ENCODE measurements at places on chromosomes 1 and 21. TPM values are rescaled to one million over a fixed set of nuclear protein-coding genes. Genes with fewer than 3 reads are reported as not detected.

NMNAT1 gene
- polyA plus RNA-seq, result 10.9 TPM

ADORA1 gene
- 5.3 TPM for polyA plus RNA-seq

C1orf141 gene
- not detected for polyA plus RNA-seq

ZNF436 gene
- polyA plus RNA-seq, result 38.0 TPM

SPRR2E gene
- polyA plus RNA-seq, result not detected

BRDT gene
- not detected for polyA plus RNA-seq

LINGO4 gene
- polyA plus RNA-seq, result 0.47 TPM

GRCh38 chr1:116008656-116009390 is 32.5 kb downstream of the SLC22A15 start:
- no peak for DNase-seq

DNA sequence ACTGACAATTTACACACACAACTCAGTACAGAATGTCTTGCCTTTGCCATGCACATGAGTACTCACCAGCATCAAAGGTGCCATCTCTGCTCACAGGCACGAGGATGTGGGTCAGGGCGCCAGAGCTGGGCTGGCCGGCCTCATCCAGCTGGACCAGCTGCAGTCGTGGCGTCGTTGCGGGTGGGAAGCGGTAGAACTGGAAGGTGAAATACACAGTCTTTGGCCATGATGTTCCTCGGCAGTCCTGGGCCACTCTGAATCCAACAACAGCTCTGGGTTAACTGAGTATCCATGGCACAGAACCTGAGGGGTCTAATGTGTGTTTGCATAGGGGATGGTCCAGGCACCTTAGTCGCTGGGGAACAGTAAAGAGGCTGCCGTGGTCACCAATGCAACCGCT is 87.7 kb downstream of the NPHP4 start:
- DNase-seq, result no peak

GRCh38 chr1:152185544-152186391 is 26.7 kb upstream of the RPTN start:
- no peak for DNase-seq

GRCh38 chr1:161127649-161128048 is 4.8 kb downstream of the DEDD start:
- DNase-seq, result no peak

GRCh38 chr21:44708866-44709425 is 2.4 kb downstream of the TSPEAR start:
- DNase-seq, result no peak

DNA sequence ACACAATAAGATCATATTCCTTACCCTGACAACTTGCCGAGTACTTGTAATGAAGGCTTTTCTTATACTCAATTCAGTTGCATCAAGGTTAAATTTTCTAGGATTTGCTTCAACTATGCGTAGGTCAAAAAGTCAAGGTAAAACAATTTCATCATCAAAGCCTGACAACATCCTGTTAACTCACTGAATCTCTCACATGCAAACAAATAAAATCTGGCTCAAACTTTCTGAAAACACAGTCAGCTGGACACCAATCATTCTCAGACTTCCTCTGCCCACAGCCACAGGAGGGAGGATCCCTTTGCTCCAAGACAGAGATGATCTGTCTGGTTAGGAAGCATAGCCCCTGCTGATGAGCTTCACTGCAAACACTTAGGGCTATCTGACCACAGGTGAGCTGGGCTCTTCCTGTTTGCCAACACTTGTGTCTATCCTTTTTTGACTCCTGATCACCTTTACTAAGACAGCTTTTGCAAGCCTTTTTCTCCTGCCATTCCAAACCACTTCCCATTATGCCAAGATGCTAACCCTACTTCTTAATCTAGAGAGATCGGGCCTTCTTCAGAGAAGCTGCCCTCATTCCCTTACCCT is 20.0 kb downstream of the STX6 start:
- DNase-seq, result no peak

GRCh38 chr1:98098473-98098872 is 177.6 kb upstream of the DPYD start:
- no peak for DNase-seq

DNA sequence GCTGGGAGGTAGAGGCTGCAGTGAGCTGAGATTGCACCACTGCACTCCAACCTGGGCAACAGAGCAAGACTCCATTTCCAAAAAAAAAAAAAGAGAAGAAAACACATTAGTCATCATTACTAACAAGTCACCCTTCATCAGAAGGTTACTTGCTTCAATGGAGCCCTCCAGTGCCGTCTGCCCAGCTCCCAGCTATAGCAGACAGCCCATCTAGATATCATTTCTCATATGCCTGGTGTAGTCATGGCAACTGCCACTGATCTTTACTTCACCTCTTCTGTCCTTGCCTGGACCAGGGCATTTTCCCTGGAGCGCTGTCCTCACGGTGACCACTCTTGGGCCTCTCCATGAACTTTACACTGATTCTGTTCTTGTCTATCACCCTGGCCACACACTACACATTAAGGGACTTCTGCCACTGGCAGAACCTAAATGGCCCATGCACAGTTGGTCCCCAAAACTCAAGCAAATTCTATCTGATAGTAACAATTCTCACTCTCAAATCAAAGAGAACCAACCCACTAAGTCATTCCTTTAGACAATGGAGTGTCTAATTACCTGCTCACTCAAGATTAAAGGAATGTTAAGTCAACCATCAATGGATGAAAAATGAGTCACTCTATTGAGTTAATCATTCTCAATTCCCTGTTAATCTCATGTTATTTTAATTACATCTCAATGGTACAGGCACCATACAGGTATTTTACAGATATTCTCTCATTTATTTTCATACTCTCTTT is 12.9 kb downstream of the GPA33 start:
- DNase-seq, result no peak

DNA sequence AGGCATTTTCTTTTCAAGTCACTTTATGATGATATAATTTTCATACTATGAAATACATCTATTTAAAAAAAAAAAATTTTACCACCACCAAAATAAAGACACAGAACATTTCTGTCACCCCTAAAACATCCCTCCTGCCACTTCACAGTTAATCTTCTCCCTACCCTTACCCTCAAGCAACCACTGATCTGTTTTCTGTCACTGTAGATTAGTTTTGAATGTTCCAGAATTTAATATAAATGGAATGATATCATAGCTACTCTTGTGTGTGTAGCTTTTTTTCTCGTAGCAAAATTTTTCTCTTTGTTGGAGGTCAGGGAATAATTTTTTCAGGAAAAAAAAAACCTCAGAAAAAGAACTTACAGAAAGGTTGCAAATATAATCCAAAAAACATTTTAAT is 152.7 kb downstream of the RHOU start:
- DNase-seq, result no peak

DNA sequence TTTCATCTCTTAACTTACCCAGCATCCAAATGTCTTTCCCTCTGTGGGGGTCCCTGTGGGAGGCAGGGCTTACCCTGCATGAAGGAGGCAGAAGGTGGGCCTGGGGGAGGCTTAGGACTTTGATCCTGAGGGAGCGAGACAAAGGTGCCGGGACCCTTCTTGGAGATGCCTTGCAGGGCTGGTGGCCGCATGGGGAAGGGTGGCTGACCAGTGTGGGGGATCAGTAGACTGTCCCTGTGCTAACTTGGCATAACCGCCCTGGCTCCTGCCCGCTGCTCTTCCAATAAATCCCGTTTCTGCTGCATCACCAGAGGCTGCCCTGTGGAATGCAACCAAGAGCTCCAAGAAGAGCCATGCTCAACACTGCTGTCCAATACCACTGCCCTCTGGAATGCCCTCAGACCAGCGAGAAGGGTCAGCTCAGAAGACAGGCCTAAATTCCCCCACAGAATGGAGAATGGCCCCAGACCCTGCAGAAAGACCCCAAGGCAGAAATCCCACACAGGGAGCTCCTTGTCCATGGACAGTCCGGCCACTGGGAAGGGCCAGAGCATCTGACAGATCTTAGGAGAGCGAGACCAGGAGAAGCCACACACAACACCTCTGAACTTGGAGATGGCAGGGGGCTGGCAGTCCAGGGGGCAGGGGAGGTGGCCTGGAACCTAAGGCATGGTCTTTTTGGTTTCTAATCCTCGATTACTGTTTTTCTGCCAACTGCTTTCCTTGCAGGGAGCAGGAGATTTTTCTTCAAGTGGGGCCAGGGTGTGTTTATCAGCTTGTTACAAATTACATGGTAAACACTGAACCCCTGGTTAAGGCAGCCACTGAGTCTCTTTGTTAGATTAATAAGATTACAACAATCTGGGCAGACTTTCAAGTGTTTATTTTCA is 46.7 kb upstream of the DMRTB1 start:
- no peak for DNase-seq

- DNase-seq, result no peak
These were observed 6.2 kb upstream of the MMP23B start for GRCh38 chr1:1625824-1626206.

DNA sequence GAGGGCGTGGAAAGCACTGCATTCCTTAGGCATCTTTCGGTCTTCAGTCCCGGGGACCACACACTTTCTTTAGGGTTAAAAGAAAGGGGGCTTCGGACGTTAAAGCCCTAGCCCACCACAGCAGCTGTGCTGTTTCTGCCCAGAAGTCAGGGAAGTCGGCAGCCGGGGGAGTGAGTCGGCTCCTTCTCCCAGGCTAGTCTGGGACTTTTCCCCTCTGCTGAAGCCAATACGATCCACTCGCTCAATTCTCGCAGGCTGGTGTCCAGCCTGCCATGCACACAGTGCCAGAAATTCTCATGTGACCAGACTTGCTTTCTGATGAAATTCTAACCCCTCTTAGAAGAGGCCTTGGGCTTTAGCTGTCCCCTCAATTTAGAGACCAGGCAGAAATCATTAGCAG is 67.7 kb downstream of the BCAR3 start:
- no peak for DNase-seq

DNA sequence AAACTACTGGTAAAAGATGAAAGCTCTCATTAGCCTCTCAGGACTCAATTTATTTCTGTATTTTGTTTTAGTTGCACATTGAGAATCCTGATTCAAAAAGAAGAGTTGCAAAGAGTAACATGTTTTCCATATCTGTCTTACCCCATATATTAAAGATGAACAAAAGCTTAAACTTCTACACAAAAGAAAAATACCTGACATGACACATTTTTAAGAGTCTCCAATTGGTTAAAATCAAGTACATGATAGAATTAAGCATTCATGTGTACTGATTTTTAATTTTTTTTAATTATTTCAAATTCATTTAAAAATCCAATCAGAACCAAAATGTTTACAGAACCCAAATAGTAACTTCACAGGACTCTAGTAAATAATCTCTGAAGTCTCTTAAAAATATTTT is 72.0 kb downstream of the FOXJ3 start:
- DNase-seq, result no peak

DNA sequence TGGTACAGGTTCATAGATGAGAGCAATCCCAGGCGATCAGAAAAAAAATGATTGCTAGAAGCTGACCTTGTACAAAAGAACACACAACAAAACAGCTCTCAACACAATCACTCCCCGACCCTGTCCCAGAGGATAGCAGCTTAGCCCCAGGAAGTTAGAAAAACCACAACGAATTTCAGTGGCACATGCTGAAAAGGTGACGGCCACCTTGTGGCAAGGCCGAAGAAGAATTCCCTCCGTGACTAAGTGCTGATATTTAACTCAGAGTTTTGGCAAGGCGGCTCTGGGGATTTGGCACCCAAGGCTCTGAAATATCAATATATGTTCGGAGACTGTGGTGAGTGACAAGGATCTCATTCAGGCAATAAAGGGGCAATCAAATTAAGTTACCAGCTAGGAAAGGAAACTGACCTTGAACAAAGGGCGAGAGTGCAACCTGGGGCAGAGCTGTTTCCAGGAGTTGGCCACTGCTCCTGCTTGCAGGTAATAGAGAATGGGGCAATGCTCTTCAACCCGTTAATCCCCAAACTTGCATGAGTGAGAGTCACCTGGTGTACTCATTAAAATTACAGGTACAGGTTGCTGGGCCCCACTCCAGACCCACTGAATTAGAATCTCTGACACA is 96.2 kb downstream of the BEND5 start:
- DNase-seq, result no peak

DNA sequence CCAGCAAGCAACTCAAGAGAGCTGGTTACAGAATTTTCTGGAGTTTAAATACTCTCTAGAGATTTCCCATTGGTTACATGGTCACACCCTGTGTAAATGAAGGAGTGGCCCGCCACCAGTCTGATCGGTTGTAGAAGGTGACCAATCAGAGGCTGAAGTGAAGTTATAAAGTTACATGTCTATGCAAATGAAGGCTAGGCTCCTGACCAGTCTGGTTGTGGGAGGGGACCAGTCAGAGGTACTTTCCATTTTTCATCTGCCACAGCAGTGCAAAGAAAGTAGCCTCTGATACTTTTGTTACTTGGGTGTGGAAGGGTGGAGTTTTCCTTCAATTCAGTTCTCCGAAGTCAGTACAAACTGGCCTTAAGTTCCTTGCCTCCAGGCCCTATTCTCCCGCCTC is 273.7 kb downstream of the BARHL2 start:
- no peak for DNase-seq

- no peak for DNase-seq
These were observed 3.8 kb downstream of the PRDM2 start for GRCh38 chr1:13703558-13704490.

GRCh38 chr1:147837964-147838292 is 64.7 kb upstream of the GJA8 start:
- DNase-seq, result no peak

DNA sequence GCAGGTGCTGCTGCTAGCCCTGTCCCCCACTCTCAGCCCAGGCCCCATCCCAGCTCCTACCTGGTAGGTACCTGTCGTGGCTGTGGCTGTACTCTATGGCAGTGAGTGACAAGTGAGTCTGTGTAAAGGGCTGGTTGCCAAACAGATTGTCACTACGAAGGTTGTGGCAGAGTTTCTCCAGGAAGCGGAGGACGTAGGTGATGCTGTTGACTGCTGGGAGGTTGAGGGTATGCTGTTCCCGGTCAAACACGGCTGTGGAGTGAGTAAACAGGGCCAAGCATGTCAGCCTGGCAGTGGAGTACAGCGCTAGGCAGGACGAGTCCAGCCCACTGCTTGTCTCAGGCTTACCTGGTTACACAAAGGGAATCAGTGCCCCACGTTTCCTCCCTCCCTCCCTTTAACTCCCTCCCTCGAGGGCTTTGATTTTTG is 24.8 kb upstream of the SLFNL1 start:
- no peak for DNase-seq

DNA sequence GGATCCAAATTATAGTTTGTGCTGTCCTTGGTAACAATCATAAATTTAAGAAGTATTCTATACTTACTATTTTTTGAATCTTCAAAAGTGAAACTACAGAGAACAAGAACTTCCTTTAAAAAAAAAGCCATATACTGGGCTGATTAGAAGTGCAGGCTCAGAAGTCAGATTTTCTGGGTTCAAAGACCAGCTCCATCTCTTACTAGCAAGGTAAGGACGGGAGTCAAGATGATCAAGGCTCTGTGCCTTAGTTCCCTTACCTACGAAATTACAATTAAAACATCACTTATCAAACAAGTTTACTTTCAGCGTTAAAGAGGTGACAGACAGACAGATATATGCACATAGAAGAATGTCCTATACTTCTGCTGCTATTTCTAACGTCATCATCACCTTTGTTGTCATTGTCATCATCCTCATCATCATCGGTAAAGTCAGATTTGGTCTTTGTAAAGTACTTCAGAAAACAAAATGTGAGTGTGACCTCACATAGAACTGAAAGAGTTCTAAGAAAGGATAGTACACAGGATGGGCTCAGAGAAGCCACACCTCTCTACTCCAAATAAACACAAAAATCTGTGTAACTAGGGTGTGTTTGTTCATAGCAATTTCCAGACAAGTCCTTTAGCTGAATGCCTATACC is 178.7 kb downstream of the VAV3 start:
- no peak for DNase-seq

Data from forelimb muscle (tissue), 1 donor.